Stimulated activated CD8-positive, alpha-beta memory T cell treated with anti-CD3 and anti-CD28 coated beads, Interleukin-15, amount 100 ng/mL, for 24 hours (primary cell): ENCODE measurements at places on chromosomes 7 and 10.

- no peak for DNase-seq
These were observed 16.1 kb upstream of the MALSU1 start for GRCh38 chr7:23283086-23283485.

DNA sequence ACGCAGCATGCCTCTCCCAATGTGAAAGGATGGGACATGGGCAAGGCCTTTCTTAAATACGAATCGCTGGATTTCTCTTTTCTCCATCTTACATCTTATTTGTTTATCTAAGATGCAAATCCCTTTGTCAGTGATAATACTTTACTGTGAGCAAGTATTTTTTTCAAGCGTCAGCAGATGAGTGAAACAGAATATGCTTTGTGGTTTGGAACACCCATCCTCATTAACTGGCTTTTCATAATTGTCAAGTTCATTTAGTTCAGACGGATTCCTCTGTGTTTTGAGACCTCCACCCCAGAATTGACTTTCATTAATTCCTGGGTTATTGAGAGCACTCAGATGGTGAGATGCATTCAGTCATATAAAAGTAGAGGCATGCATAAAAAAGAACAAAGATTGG, 149.8 kb downstream of the NSUN6 start:
- DNase-seq, result no peak

- no peak for DNase-seq
These were observed 34.9 kb downstream of the PARP12 start for GRCh38 chr7:140027858-140028257.

DNA sequence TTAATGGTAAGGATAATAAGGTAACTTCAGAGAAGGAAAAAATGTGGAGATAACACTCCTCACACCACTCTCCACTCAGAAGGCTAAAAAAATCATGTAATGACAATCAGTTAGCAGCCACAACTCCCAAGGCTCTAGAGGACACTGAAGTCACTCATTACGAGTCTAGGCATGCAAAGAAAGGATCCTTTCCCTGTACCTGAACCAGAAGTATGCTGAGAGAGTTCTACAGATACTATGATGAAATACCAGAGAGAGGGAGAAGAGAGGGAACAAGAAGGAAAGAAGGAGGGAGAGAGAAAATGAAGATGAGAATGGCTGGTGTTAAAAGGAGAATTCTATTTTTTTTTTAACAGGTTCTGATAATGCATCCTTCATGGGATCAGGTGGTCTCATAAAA, 224.3 kb upstream of the PLXNA4 start:
- DNase-seq, result no peak

GRCh38 chr10:70090951-70091350, 38.3 kb downstream of the MACROH2A2 start:
- DNase-seq, result no peak

DNA sequence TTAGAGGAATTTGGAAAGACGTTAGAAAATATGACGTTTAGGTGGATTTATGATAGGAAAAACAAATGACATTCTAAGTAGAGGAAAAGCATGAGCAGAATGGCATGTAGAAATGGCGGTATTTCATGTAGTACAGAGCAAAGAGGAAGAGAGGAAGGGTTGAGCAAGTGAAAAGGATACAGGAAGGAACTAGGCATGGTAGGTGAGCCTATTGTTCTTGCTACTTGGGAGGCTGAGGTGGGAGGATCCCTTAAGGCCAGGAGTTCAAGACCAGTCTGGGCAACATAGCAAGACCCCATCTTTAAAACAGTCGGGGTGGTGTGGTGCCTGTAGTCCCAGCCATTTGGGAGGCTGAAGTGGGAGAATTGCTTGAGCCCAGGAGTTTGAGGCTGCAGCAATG, 1.2 kb downstream of the GTPBP10 start:
- DNase-seq, result no peak

DNA sequence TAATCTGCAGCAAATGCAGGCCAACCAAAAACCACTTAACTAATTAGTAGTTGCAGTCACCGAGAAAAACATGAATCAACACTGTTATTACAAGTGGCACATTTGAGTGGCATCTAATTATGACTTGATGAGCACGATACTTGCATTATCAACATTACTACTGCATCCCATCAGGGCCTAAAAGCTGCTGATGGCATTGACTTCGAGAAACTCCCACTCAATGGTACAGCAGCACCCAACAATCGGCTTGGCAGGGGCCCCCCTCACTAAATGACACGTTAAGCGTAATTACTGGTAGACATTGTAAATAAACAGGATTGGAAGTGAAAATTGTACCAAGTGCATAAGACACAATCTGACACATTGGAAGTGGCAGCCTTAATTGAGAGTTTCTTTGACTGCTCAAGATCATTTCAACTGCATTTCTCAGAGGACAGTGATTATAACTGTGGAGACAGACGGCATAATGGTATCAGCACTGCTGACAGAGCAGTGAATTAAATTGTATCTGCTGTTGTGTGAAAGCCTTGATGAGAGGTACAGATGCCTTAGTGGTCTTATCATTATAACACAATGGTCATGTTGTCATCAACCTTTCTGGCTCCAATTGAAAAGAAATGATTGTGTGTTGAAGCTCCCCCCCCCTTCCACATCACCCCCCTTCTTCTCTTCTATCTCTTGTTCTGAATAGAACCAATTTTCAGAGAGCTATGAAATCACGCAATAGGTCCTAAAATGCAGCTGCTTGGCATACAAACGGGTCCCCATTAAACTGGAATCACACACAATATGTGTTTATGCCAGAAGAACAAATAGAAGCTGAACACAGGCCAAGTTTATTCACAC, 43.4 kb downstream of the SHTN1 start:
- DNase-seq, result no peak

- DNase-seq, result no peak
These were observed 228.5 kb downstream of the SORCS1 start for GRCh38 chr10:106935978-106936451.

- no peak for DNase-seq
These were observed 34.0 kb downstream of the DKK1 start for GRCh38 chr10:52348037-52348564.
